ENCODE measurements at places on chromosomes 11 and 22.

GRCh38 chr22:32854351-32854804, 52.9 kb downstream of the TIMP3 start:
- DNase-seq, result no peak

DNA sequence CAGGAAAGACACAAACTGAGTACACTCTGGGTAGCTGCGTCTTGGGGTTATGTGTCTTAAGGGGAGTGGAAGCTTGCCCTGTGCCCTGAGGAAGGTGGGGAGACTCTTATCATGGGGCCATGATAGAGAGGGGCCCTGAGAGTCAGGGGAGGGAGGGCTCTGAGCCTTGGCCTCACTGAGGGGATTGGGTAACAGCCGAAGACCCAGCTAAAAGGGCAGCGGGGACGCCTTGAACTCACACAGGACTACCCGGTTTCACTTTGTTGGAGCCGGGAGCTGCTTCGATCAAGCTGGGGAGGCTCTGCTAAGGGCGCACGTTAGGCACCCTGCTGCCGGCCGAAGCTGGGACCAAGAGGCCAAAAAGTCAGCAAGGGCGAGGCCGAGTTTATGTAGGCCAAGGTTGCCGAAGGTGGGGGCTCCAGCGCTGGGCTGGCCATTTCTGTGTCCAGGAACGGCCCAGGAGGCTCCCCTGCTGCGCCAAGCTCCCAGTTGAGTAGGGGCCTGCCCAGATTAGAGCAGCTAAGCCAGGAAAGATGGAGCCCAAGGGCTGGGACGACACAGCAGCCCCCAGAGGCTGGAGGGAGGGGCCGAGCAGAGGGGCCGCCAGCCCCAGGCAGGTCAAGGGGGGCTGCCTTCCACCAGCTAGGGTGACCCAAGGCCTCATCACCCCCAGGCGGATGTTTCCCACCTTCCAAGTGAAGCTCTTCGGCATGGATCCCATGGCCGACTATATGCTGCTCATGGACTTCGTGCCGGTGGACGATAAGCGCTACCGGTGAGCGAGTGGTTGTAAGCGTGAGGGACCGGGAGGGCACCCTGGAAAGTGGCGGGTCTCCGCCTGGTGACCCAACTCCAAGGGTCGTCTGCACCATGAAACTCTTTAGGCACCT, 2.2 kb downstream of the TBX1 start:
- DNase-seq, result no peak

GRCh38 chr11:116515664-116516184, 257.1 kb downstream of the BUD13 start:
- no peak for DNase-seq

DNA sequence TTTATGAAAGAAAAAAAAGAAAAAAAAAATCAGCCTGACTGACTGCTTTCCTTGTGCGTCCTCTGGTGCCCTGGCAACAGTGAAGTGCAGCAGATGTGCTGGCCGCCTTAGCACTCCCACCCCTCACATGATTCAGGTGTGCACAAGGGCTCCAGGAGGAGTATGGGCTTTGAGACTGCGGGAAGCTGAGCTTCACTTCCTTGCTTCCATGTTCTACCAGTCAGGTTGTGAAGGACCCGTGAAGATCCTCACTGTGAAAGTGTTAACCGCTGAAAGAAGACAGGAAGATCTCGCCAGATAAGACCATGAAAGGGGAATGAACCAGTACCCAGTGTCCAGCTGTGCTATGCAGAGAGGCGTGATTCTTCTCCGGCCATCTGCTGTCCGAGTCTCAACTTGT, 48.2 kb downstream of the HIRA start:
- no peak for DNase-seq

- DNase-seq, result no peak
Observed at GRCh38 chr11:9765320-9766101, 101.6 kb downstream of the SWAP70 start.

- no peak for DNase-seq
Observed at GRCh38 chr11:68354148-68354872, 41.9 kb downstream of the LRP5 start.

GRCh38 chr11:70778883-70779282, 380.6 kb downstream of the CTTN start:
- no peak for DNase-seq

GRCh38 chr11:63906585-63906984, 10.4 kb downstream of the RCOR2 start:
- no peak for DNase-seq

DNA sequence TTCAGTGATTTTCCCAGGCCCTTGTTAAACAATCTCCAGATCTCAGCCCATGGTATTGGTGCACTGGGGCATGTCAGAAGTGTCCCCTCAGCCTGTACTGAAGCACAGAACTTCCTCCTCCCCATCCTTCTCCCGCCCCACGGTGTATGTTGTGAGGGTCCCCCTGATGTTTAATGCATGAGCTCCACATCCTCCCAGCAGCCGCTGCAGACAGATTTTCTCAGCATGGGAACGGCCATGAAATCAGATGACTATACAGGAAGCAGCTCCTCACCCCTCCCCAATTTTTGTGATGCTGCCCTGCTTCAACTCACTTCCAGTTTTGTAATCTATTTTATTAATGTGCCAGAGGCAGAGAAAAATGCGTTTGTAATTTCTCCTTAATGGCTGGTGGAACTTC, 406.0 kb downstream of the MIAT start:
- no peak for DNase-seq

- DNase-seq, result no peak
Observed at GRCh38 chr22:20113551-20114310, 2.2 kb upstream of the RANBP1 start.

DNA sequence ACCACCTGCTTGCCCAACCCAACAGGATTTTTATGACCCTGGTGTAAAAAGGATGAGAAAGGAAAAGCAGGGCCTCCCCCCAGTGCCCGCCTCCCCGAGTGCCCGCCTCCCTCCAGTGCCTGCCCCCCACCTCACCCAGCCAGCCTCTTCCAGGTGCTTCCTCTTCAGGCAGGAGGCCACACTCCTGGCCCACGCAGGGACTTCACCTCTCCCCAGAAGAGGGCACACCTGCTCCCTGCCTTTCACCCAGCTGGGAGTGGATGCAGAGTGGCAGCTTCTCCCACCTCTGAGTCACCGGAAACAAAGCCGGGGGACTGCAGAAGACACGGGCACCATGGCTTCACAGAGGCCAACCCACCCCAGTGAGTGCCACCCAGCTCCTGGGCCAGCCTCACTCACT, 16.1 kb downstream of the CPT1A start:
- no peak for DNase-seq

DNA sequence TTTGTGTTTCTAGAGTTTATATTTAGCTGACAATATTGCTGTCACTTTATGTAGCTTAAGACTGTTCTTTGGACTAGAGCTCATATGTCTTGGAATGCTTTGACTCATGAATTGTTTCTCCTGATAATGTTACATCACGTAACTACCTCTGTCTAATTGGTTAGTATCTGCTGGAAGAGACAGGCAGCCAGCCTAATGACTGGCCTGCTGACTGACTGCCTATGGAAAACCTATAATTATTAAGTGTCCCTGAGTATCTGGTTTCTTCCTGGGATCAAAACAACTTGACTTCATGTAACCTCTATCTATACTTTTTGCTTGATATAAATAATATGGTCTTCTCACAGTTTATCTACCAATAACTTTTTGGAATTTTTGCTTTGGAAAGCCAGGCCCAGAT, 9.4 kb downstream of the SOX6 start:
- DNase-seq, result no peak

DNA sequence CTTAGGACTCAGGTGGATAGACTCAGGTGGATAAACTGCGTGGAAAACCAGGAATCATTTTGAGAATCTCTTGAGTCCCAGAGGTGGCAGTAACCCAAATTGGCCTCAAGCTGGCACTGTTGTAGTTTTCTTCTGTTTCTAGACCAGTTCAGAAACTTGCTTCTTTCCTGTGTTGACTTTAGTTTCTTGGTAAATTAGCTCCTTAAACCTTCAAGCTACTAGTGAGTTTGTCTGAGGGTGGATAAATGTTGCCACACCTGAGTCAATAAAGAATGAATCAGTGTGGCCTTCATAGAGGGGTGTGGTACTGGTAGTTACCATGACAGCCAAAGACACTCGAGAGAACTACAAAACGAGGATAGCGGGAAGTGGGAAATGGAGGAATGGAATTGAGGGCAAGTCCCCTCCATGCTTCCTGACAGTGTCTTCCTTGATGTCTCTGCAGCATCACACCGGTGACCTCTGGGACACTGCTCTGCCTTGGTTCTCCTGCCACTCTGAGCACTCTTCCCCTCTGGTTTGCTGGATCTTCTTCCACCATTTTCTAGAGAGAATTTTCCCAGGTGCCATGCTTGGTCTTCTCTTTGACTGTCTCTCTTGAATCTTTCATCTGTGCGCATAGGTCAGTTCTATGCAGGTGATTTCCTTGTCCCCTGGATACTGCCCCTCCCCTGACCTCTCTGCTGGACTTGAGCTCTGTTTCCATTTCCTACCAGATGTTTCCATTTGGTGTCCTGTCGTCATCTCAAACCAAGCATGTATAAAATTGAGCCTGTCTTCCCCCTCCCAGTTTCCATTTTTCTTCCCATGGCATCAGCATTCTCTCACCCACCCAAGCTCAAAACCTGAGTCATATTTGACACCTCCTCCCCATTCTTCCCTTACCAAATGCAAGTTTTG, 7.2 kb downstream of the POLD4 start:
- no peak for DNase-seq

- DNase-seq, result no peak
Observed at GRCh38 chr11:70526116-70527045, 128.1 kb downstream of the CTTN start.

DNA sequence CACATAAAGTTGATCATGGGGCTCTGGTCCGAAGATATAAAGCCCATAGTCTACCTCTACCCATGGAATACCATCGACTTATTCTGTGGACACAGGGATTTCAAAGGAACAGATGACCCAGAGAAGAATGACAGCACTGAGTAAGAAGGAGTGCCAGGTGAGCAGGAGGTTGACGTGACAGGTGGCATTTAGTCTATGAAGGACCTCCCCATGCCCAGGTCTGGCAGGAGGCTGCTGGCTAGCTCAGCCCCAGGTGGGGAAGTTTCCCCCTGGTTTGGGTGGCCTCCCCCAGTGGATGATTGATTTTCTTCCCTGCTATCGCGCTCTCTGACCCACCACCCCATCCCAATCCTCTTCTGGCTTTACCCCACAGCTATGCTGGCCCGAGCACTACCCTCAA, 39.1 kb downstream of the KCNC1 start:
- no peak for DNase-seq

GRCh38 chr22:44595841-44596341, 97.9 kb upstream of the RTL6 start:
- DNase-seq, result no peak

DNA sequence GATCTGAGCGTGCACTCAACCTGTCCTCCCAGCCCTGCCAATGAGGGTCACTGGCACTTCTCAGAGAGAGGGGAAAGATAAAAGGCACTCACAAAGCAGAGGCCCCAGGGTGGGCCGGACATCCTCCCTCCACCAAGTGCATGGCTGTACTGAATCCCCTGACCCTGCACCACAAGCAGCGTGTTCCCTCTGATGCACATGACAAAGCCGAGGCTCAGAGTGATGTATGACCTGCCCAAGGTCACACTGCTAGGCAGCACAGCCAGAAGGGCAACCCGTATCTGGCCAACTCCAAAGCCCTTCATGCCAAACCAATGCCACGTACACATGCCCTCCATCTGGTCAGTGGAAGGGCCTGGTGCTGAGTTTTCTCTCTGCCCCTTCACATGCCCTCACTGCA, 22.1 kb downstream of the SPATA19 start:
- no peak for DNase-seq

DNA sequence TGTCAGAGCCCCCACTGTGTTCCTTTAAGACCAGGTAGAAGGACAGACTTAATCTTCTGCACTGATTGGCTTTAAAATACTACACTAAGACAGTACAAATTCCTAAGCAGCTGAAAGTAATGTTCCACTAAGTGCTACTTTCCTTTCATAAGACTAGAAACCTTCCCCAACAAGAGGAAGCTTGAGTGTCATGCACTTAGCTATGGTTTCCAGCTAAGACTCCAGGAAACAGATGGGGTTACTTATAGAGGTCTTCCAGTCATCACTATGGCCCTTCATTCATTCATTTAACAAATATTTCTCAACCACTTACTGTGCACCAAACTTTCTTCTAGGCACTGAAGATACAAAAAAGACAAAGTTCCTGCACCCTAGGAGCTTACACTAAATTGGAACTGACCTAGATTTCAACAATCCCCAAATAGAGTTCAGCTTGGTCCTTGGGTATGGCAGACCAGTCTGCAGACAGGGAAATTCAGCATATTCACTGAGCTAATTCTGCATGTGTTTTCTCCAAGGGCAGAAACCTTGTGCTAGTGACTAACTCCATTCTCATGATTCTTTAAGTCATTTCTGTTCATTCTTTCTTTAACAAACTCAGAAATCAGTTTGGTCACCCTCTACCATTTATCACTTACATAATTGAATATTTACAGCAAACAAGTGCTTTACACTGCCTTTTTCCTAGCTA, 178.4 kb upstream of the MTNR1B start:
- DNase-seq, result no peak

GRCh38 chr11:27487706-27488105, 15.1 kb upstream of the LGR4 start:
- no peak for DNase-seq

DNA sequence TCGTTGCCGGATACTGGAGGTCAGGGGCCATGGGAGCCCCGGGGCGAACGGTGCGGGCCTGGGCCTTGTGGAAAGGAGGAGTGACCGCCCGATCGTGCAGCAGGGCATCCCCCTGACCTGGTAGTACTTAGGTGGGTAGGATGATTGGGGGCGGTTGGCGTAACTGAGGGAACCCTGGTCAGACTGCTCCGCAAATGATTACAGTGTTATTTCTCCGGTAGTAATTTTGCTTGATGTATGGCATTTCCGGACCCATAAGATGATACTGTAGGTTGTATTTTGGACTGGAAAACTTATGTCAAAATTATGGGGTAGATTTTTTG, 762 bp downstream of the MTMR3 start:
- DNase-seq, result no peak

Data from stimulated activated CD4-positive, alpha-beta T cell treated with anti-CD3 and anti-CD28 coated beads, TNF-alpha, amount 100 ng/mL, for 4 hours (primary cell).